ENCODE measurements at places on chromosomes 7 and 10.

GRCh38 chr10:28838908-28839307 lies 161.6 kb downstream of the BAMBI start:
- DNase-seq: peak; percentile 13

DNA sequence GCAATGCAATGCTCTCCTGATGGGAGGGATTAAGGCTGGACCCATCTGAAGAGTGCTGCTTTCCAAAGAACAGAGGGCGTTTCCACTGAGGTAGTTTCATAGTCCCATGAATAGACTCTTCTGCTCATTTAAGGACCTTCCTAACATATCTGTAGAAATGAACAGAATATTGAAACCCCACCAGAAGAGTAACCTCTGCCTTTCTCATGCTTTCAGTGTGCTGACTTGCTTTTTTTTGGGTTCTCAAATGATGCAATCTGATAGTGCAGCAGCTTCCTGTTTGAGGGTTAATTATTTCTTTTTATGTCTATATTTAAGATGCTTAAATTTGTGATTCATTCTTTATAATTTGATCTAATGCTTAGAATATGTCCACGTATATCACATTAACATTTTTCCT lies 82.2 kb downstream of the GATA3 start:
- DNase-seq: no peak

DNA sequence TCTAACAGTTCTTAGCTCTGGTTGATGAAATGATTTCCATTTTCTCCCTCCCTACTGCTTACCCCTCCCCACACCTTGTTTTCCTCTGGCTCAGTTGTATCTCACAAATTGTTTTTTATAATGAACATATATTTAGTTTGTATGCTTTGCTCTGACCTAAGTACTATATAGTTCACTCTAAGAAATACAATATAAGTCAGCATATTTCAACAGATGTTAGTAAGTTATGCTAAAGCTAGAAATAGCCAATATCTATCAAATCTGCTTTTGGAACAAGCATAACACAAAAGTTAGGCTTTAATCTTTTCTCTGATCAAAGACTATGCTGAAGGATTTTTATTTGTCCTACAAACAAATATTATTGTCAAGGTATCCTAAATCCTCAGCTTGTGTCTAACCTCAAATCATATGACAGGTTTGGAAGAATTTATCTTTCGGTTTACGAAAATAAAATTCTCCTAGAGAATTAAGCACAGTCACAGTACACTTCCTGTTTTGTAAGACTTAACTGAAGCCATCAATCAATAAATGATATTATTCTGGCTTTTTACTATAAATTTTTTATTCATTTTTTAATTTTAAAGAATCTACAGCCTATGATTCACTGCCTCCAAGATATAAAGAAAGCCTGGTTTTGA lies 67.0 kb downstream of the IMMP2L start:
- DNase-seq: no peak

DNA sequence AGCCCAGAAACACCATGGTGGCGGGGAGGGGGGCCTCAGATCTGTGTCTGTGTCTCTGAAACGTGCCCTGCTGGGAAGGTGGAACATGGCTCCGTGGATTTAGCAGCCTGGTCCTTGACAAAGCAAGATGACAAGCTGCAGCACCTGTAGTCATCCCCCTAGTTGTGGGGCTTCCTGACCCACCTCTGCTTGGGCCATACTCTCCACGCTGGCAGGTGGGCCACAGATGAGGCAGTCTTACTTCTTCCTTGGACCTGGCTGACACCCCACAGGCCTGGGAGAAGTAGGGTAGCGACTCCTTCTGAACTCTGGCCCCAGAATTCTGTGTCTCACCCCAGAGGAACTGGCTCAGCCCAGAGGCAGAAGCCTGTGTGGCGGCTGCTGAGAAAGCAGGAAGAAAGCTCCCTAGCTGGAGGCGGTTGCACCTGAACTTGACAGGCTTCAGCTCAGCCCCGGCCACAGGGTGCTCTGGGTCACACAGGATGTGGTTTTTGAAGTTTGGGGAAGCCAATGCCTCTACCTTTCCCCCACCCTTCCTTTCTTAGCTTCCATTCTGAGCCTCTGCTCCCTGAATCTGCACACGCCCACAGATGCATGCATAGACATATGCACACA lies 113.9 kb downstream of the ABLIM1 start:
- DNase-seq: no peak

GRCh38 chr10:92757066-92757710 lies 67.4 kb downstream of the HHEX start:
- no peak for DNase-seq

DNA sequence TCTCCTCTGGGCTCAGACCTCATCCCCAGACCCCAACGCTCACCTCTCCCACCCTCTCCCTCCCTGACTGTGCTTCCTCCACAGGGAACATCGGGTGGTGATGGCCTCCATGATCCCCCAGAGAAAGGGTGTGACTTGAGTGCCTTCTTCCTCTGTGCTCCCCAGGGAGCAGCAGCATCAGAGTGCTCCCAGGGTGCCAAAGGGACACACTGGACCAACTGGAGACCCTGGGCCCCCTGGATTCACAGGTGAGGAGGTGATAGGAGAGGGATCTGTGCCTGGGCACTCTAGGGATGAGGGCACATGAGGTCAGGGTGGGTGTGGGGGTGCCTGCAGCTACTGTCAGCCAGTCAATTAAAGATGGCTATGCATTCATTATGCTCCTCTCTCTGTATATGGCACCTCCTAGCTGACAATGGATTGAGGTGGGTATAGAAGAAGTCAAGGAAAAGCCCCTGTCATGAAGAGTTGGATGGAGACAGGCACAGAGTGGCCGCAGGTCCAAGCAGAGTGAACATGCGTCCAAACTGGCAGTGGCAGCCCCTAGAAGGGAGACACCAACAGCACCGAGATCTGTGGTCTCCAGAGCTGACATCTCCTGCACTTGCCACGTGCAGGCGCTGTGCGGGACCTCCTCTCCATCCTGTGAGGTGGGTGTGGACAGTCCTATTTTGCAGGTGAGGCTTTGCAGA lies 15.5 kb upstream of the VOPP1 start:
- no peak for DNase-seq

DNA sequence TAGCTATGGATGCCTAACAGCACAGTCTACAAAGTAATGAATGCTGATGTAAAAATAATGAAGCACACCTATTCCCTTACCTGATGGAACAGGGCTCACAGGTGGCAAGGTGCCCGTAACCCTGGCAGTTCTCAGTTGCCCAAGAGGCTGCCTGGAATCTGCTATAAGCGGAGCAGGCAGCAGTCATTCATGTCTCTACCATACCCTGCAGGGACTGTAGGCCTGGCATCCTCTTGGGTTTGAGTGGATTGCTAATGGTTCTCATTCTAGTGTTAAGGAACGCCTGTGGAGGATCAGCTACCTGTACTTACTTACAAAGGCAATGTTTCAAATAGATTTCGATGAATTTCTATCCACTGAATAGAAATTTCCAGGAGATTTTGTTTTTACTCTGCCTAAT lies 38.4 kb downstream of the BAIAP2L1 start:
- no peak for DNase-seq

- no peak for DNase-seq
Measured at GRCh38 chr7:105982388-105982787, 19.3 kb downstream of the CDHR3 start.

GRCh38 chr10:91127341-91128082 lies 93.0 kb upstream of the PCGF5 start:
- DNase-seq: no peak

GRCh38 chr10:89479771-89480446 lies 55.5 kb downstream of the SLC16A12 start:
- DNase-seq: no peak

- DNase-seq: no peak
Measured at GRCh38 chr7:142983825-142984224, 21.7 kb upstream of the KEL start.

- DNase-seq: no peak
Measured at GRCh38 chr7:32215697-32216096, 145.5 kb upstream of the PDE1C start.

DNA sequence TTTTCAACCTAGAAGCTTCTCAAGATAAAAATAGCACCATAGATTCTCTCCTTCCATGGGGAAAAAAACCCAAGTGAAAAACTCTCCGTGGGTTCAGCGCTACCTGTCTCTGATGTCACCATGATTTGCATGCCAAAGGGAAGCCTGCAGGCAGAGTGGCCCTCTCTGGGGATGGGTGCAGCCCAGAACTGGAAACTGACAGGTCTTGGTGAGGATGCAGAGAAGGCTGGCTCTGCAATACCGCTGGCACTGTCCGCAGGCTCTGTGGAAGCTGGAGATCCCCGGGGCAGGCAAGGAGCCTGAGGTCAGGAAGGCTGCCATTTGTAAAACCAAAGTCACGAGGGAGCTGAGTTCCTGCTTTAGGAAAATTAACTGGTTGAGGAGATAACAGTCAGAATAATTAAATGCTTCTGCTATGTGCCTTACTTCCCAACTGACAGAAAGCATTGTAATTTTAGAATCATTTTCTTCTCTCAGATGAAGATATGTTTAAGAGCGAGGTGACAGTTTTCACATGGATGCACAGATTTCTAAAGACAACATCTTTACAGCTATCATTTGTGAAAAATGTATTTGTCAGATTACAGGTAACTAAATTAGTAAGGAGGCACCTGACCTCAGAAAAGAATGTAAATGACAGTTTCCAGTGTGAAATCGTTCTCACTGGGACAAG lies 731.5 kb upstream of the FZD8 start:
- DNase-seq: no peak

All from SHP77 (cell line).